ENCODE measurements at places on chromosomes 5 and 9.

GRCh38 chr5:97436405-97436804, 253.4 kb upstream of the RIOK2 start:
- no peak for DNase-seq

DNA sequence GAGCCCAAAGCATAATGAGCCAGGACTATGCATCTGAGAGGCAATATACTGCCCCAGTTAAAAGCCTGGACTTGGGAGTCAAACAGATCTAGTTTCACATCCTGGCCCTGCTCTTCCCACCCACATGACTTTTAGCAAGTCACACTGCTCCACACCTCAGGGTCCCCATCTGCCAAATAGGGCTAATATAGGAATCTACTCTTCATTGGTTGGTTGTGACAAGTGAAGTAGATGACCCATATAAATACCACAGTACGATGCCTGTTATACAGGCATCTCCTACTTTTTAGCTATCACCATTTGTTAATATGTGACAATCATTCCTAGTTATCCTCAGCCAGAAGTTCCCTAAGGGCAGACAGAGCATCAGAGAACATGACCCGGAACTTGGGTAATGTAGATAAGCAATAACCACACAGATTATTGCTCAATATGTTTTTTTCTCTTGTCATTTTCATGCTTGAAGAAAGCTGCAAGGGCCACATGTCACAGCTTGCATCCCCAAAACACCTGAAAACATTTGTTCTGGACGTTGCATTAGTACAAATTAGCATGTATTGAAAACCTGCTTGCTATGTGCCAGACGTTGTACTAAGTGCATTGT, 20.4 kb downstream of the ADAM19 start:
- DNase-seq, result no peak

GRCh38 chr9:123131993-123132392, 98.5 kb downstream of the GPR21 start:
- DNase-seq, result no peak

- DNase-seq, result no peak
Measured at GRCh38 chr5:32020946-32021345, 153.2 kb downstream of the GOLPH3 start.

DNA sequence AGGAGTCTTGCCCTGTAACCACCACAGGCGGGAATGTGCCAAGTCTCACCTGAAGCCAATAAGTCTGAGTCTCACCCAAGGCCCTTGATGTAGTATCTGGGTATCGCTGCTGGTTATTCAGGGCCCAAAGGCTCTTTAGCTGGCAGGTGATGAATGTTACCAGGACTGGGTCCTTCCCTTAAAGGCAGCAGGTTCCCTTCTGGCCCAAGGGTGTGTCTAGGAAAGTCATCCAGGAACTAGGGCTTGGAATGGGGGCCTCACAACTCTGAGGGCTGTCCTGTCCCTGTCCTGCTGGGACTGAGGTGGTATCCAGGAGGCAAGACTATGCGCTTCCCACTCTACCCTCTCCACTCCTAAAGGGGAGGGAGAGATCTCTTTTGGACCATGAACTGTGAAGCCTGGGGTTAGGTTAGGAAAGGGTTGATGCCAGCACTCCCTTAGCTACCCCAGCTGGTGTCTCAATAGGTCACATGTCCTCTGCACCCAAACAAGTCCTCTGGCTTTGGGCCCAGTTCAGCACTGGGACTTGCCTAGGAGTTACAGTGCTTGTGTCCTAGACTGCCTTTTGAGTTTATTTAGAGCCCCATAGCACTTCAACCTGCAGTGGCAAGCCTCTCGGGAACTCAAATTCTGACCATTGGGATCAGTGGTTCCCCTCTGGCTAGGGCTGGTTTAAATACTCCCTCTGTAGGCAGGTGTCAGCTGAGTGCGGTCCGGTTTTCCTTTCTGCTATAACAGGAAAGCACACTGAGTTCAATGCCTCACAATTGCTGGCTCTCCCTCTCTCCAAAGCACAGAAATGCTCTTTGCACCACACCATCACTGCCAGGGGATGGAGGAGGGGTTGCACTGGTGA, 22.5 kb upstream of the RANBP3L start:
- no peak for DNase-seq

DNA sequence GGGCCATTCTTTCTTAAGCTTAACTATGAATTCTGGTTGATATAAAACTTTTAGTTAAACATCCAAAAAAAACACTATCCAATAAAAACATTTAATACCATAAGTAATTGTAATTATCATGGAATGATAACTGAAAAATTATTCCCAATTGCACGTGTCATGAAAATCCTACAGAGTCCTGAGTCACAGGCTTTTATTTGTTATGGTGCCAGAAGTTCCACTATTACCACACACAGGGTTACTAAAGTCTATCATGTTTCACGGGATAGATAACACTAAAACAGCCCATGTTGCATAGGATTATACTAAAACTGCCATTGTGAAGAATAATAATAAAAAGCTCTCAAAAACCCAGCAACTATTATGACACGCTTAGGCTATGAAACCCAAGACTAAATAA, 1381.8 kb downstream of the EFNA5 start:
- DNase-seq, result peak; percentile 53

DNA sequence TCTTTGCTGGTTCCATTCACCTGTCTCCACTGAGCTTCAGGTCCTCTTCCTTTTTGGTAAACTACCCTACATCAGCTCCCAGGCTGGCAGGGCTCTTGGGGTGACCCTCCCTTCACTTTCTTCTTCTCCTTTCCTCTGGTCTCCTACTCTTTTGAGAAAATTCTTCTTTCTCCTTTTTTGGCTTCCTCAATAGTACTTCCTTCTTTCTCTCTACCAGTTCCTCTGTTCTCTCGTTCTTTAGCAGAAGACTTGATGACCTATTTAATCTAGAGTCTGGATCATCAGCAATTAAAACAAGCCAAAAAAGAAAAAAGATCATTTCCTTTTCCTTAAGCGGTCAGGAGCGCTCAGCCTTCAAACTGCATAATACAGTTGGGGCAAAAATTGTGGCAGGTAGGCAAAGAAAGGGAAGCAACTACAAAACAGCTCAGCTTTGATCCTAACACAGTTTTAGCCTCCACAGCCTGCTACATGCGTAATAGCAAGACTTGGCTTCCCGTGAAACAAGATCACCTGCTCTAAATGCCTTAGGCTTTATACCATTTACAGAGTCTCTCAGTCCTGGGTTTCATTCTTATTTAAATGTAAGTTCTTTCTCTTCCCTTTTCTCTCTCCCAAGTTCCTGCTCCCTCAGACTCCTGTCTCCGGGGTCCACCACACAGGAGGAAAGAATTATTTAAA, 14.0 kb upstream of the GSN start:
- no peak for DNase-seq

GRCh38 chr5:145920542-145921210, 15.7 kb upstream of the SH3RF2 start:
- no peak for DNase-seq

DNA sequence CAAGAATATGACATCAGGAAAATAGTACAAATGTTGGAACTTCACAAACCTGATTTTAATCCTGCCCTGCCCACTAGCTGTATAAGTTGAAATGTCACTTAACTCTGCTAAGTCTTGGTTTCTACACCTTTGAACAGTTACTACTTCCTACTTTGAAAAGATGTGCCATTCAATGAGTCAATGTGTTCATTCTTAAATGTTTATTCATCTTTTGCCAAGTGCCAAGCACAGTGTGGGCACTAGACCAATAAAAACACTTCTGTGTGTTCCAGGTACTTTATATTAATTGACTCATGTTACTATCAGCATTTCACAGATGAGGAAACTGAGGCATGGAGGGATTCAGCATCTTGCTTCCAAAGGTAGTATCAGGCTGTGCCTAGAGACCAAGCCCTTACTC, 12.8 kb downstream of the PDCL start:
- no peak for DNase-seq

DNA sequence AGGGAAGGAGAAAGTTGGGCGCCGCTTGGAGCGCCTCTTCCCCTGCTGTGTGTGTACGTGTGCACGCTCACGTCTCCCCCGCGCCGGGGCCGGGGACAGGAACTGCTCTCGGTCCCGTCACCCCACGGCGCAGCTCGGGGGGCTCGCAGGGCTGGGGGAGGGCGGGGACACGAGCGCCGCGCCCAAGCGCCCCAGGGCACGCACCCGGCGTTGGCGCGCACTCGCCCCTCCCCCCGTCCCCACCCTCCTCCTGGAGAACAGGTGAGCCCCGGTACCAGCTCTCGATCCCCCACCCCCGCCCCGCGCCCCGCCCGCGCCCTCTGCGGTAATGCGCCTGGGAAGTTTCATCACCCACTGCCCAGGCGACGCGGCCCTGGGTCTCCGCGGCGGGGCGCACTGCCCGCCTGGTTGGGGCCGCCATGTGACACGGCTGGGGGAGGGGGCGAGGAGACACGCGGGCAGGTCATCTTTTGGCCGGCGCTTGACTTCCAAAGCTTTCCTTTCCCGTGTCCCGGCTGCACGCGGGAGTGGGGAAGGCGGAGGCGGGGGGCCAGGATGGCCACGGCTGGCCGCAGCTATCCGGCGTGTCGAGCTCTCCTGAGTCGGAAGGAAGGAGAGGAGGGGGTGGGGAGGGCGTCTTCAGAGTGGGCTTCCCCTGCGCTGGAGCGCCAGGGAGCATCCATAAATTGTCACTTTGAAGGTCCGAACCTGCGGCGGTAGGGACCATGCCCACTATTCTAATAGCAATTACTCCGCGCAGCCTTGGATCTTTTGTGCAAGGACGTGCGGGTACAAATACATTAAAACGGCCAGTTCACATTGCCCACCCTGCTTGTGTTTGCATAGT, 1.5 kb upstream of the STC2 start:
- peak; percentile 77 for DNase-seq

DNA sequence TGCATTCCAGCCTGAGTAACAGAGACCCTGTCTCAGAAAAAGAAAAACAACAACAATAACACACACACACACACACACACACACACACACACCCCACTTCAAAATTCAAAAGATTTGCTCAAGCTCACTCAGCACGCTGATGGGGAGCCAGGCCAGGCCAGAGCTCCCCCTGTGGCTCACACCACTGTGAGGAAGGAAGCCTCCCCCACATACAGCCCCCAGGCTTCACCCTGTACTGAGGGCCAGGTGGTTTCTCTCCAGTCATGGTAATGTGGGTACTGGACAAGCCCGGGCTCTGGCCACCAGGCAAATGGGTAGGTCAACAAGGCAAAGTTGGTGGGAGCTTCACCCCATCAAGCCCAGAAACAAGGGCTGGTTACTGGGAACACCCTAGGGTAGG, 19.0 kb downstream of the ATOX1 start:
- peak; percentile 38 for DNase-seq

- DNase-seq, result no peak
Measured at GRCh38 chr5:149664083-149664482, 66.0 kb upstream of the PPARGC1B start.

DNA sequence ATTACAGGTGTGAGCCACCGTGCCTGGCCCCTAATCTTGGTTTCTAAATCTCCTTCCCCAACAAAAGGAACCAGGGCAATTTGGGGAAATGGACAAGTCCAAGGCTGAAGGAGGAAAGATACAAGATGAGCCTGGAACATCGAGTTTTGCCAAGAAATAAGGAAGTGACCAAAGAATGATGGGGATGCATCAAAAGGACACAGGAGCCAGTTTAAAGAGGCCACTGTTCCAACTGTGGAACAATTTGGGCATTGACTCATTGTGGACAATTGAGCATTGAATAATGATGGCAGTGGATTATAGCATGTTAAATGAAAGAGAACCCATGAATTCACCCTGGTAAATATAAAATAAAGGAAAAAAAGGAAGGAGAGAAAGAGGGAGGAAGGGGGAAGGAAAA, 47.5 kb downstream of the DUSP1 start:
- DNase-seq, result no peak

DNA sequence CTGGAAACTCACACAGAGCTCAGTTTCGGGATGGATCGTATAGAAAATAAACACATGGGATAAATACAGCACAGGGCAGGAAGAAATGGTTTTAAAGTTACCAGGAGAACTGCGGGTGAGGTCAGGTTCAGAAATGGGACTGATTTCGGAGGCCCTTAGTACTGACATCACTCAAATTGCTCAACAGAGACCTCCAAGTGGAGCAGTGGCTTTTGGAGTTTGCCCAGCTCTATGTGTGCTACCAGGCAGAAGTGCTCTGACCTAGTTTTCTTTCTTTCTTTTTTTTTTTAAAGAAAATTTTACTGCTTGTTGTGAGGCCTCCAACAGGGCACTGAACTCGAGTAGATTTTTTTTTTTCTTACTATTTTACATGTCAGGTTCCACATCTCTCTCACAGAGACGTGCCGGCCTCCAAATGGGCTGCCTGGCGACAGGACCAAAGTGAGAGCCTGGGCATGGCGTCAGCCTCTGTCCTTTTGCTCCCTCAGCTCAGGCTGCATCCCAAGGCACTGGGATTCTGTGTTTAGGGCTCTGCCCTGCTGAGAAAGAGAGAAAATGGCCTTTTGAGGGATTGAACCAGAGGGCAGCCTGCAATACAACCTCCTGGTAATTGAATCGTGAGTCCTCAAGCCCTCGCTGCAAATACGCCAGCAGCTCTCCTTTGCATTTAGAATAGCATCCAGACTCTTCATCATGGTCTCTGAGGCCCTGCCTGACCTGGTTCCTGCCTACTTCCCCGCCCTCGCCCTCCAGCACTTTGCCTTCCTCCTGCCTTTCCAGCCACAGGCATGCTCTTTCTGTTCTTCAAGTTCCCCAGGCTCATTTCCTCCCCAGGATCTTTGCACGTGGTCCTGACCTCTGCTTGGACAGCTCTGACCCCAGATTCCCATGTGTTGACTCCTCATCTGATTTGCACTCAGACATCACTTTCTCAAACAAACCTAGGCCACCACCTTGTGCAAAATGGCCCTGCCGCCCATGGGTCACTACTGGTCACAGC, 173.5 kb downstream of the FGF1 start:
- DNase-seq, result peak; percentile 31

DNA sequence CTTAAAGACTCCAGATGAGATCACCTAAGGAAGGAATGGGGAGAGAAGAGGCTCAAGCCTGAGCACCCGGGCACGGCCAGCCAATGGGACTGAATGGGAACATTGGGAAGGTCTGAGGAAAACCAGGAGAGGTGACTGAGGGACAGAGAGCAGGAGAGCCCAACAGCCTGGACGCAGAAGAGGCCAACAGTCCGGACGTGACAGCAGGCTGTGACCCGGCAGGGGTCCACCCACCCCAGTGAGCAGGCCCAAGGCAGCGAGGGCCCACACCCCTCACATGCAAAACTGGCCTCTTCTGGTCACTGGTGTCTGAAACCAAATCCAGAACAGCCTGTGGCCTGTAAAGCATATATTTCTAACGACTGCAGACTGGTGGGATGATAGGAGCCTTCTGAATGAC, 7.6 kb upstream of the SPTLC1 start:
- DNase-seq, result no peak

GRCh38 chr9:131605770-131606590, 60.7 kb downstream of the PRRT1B start:
- DNase-seq, result peak; percentile 15

- DNase-seq, result no peak
Measured at GRCh38 chr5:180127682-180128670, 56.4 kb upstream of the RNF130 start.

DNA sequence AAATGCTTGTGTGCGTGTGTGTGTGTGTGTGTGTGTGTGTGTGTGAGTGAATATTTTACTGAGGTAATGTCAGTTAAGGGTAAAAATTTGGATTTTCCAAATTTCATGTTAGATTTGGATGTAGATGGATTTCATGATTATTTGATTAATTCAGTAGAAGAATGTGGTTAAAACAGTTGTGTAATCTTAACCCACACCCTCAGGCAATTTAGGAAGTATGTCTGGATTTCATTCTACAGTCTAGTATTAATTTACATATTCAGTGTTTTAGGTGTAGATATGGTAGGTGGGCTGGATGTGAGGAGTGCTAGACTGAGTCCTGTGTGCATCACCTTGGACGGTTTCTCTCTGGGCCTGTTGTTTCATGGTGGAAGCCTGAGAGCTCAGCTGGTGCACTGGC, 99.1 kb upstream of the CKMT2 start:
- DNase-seq, result no peak

- DNase-seq, result no peak
Measured at GRCh38 chr5:173501271-173501670, 115.2 kb downstream of the BOD1 start.
